ENCODE measurements at places on chromosomes 6 and 20.

DNA sequence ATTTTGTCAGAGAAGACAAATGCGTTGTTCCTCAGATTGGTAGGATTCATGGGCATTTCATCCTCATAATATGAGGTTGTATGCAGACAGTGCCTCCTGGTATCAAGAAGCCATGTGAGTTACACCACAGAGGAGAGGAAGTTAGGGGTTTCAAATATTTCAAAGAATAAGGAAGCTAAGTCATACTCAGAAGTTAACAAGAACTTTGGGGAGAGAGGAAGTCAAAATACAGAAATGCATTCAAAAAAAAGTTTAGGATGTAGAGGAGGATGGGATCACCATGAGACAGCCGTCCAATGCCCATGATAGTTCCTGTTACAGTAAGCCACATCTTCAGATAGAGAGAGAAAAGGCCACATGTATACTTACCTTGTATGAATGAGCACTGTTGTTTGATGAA is 22.3 kb downstream of the HLA-DOB start:
- DNase-seq: no peak

DNA sequence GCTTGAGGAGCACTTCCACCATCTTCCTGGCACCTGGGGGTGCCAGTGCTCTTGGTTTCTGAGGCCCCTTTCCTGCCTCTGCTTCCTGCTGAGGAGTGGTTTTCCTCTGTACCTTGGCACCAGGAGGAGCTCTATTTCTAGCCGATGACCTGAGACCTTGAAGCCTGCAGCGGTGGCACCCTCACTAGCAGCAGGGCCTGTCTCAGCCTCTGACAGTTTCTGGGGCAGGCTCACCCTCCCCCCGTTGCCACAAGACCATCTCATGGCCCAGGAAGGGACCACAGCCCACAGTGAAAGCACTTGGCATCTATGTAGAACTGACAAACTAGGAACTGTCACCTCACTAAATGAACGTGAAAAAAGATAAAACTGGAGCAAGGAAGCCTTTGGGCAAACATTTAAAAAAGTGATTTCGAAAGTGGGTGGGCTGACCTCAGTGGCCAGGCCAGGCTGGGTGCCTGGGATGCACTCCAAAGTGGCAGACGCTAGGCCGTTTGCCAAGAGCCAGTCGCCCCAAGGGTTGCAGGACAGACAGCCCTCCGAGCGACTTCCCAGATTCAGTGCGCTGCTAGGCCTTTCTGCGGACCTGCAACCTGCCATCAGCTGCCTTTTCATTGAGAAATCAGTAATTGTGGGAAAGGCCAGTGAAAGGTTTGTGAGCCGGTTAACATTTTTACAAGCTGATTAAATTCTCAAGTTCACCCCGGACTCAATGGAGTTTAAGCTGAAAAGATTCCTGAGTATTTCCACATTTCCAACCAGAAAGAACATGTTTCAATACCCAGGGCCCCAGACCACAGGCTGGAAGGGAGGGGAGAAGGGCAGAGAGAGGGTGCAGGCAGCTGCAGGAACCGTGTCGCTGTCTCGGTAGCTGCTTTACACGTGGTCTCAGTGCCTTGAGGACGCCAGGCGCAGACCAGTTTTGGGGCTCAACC is 303.7 kb downstream of the ESR1 start:
- DNase-seq: no peak

GRCh38 chr20:46228670-46229069 is 79.6 kb downstream of the CDH22 start:
- DNase-seq: no peak

DNA sequence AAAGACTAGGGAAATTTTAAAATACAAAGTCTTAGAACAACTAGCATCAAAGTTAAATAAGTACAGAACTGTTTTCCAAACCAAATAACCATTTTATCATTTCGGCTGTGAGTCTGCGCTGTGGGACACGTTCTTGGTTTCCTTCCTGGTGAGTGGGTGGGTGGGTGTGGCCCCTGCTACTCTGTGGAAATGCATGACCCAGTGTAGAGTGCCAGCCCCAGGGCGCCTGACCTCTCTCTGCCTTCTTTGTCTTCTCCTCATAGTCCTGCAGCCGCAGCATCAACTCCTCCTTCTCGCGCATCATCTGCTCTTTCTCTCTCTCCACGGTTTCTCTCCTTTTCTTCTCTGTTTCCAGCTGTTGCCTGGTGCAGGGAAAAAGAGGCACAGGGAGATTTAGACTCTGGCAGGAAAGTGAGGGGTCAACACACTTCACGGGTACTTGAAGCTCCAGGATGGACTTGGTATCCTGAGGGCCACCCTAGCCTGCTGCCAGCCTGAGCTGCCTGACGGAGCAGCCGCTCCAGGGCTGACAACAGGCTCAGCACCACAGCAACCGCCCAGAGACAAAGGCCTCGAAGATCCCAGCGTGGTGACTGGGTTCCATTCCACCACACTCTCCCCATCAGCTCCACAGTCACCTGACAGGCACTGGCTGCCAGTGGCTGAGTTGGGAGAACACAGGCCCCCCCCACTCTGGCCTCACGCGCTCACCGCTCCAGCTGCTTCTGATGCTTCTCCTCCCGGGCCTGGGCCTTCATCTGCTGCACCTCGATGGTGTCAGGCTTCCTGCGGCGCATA is 48.4 kb downstream of the EZR start:
- no peak for DNase-seq

DNA sequence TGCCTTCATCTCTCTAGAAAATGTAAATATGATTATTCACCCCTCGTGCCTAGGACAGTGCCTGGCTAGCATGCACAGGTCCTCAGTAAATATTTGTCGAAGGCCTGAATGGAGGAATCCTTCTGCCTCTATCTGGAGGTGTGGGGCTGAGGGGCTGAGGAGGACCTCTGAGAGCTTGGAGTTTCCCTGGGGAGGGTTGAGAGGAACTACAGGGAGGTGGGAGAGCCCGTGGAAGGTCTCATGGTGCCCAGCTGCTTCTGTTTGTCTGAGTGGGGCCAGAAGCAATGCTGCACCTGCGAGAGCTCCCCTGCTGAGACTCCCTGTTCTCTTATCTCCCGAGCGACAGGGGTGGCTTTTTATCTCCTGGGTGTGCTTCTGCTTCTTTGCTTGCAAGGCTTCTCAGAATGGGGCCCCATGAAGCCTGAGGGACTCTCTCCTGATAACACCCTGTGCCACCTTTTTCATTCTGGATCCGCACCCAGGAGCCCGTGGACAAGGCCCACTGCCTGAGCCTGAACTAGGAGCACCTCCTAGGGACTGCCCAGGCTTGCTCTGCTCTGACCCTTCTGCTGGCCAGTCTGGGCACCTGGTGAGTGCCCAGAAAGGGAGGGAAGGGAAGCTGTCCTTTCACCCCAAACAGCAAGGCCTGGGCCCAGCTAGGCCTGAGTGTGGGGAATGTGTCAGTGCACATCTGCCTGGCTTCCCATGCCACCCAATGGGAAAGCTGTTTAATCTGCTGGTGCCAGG is 2.4 kb downstream of the SLC29A1 start:
- DNase-seq: no peak

GRCh38 chr20:38838326-38838725 is 32.8 kb downstream of the PPP1R16B start:
- no peak for DNase-seq

GRCh38 chr6:144185133-144185836 is 35.0 kb downstream of the STX11 start:
- no peak for DNase-seq

- no peak for DNase-seq
These were observed 146.8 kb upstream of the UST start for GRCh38 chr6:148599967-148600426.

GRCh38 chr20:61447952-61448351 is 195.9 kb downstream of the CDH4 start:
- no peak for DNase-seq

DNA sequence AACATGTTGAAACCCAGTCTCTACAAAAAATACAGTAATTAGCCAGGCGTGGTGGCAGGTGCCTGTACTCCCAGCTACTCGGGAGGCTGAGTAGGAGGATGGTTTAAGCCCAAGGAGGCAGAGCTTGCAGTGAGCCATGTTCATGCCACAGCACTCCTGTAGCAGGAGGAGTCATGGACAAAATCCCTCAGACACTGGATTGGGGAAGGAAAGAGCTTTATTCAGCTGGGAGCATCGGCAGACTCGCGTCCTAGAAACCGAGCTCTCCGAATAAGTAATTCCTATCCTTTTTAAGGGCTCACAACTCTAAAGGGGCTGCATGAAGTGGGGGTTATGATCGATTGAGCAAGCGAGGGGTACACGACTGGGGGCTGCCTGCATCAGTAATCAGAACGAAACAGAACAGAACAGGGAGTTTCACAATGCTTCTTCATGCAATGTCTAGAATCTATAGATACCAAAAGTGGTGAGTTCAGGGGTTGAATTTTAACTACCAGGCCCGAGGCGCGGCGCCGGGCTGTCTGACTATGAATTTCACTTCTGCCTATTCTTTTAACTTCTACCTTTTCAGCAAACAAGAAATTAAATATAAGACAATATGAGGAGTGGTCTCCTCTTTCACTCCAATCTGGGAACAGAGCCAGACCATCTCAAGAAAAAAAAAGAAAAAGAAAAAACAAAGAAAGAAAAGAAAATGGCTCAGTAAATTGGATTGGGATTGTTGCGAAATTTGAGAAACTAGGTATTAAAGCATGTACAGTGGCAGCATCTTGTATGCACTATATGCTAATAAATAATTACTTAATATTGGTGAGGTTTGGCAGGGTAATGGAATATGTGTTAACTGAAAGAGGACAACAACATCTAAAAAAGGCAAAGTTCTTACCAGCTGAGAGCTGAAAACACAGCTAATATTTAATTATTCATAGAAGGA is 23.6 kb downstream of the HMGN4 start:
- no peak for DNase-seq

- DNase-seq: no peak
These were observed 187.8 kb upstream of the PRDM1 start for GRCh38 chr6:105898286-105898685.

DNA sequence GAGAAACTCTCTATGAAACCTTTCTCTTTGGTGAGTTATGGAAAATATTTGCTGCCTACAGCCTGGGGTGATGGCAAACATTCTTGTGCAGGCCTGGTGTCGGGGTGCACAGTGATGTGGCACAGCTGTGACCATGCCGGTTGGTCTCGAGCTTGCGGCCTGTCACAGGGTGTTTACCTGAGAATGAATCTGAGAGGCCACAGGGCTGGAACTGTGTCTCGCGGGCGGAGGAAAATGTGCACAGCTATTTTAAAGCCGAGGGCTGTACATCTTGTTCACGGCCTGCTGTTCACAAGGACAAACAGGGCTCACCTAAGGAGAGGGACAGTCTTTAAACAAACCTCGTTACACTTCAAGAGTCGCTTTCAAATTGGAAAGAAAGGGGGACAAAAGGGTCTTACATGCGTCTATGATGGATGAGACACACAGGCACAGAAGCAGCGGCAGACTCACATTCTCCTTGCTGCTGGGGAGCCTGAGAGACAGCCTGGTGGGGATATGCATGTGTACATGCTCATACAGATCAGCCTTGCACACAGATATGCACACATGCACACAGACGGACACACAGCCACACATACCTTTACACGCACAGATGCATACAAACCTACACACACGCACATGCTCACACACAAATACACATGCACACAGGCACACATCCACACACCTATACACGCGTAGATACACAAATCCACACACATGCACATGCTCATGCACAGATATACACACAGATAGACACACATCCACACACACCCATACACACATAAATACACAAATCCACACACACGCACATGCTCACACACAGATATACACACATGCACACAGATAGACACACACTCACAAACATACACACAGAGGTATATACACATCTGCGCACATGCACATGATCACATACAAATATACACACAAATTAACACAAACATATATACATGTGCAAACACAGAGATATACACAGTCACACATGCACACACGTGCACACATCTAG is 69.6 kb upstream of the FOXA2 start:
- no peak for DNase-seq

DNA sequence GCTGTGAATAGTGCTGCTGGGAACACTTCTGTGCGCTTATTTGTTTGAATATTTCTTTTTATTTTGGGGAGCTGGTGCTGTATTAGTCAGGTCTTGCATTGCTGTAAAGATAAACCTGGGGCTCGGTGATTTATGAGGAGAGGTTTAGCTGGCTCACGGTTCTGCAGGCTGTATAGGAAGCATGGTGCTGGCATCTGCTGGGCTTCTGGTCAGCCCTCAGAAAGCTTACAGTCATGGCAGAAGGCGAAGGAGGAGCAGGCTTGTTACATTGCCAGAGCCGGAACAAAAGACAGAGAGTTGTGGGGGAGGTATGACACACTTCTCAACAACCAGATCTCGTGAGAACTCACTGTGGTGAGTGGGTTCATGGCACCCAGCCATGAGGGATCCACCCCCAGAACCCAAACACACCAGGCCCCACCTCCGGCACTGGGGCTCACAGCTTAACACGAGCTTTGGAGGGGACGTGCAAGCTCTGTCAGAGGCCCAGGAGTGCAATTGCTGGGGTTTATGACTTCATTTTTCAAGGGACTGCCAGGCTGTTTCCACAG is 68.8 kb upstream of the GATA5 start:
- DNase-seq: no peak

Measured in NCI-H510A (cell line).